ENCODE measurements at places on chromosomes 11 and 22.
A peak's percentile ranks its signal among the peaks of the same experiment; 100 is the strongest.

GRCh38 chr22:50259302-50259701 lies 2.2 kb downstream of the MAPK12 start:
- DNase-seq: no peak

DNA sequence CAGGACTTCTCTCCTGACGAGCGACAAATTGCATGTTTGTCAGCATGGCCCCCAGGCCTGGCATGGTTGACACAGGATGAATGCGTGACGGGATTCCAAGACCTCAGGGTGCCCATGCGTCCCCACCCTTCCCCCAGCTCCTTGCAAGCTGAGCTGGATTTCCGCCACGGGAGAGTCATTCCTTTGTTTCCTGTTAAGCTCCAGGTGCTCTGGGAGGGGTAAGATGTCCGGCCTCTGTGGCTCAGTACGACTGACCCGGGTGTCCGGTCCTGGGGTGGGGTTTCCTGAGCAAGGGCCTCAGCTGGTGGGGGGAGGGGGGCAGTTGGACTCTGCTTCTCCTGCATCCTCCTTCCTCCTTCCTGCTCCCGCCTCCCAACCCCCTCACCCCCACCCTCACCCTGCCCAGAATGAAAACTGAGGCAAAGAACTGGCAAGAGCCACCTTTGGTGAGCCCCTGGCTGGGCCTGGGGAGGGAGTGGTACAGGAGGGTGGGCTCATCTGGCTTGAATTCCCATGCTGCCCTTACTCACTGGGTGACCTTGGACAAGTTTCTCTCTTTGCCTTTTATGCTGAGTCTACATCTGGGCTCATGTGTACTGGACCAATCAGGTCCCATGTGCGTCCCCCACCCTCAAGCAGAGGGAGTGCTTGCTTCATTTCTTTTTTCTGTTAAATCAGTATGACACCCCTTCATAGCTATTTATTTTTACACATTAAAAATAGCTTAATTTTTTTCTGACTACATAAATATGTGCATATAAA lies 2.5 kb downstream of the CDC42EP2 start:
- DNase-seq: no peak

GRCh38 chr11:102874852-102875251 lies at the start of gene MMP12:
Gene MMP12 (minus strand): TSS chr11:102874982. CDS start chr11:102874937, 45 bp downstream.
- DNase-seq: no peak

- DNase-seq: no peak
Observed at GRCh38 chr11:38304926-38305325, 1706.9 kb upstream of the RAG2 start.

DNA sequence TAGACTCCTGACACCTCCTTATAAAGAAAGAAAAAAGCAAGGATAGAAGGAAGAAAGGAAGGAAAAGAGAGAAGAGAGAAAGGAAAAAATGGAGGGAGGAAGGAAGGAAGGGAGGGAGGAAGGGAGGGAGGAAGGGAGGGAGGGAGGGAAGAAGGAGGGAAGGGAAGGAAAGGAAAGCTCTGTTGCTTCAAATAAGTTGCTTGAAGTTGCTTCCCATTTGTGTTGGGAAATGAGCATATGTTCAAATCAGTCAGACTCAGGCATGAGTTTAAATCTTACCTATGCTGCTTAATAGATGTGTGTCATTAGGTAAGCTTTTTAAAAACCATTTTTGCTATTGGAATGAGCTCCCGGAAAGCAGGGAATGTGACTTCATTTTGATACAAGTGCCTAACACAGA lies 6.6 kb upstream of the GAS2 start:
- no peak for DNase-seq

DNA sequence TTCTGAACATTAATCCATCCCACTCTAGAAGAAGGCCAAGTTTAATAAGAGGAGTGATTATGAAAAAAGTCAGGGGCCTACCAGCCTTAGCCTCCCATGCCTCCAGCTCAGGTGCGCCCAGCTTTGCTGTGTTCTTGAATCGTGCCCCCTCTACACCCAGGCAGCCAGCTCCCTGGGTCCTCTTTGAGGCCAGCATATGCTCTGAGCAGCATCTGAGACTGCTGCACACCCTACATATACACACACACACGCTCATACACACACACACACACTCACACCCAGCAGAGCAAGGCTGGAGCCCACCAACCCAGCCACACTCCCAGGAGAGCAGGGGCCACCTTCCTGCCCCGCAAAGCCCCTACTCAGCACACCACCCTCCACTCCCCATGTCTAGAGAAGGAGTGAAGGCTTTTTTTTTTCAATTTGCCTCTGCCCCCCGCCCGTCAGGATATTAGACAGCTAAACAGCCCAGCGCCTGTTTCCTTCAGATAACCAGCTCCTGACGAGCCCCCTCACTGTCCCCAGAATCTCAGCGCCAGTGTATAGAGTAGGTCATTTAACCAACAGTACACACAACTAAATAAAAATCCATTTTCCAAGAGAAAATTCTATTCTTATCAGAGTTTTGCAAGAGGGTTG lies 121.6 kb downstream of the BUD13 start:
- DNase-seq: no peak

DNA sequence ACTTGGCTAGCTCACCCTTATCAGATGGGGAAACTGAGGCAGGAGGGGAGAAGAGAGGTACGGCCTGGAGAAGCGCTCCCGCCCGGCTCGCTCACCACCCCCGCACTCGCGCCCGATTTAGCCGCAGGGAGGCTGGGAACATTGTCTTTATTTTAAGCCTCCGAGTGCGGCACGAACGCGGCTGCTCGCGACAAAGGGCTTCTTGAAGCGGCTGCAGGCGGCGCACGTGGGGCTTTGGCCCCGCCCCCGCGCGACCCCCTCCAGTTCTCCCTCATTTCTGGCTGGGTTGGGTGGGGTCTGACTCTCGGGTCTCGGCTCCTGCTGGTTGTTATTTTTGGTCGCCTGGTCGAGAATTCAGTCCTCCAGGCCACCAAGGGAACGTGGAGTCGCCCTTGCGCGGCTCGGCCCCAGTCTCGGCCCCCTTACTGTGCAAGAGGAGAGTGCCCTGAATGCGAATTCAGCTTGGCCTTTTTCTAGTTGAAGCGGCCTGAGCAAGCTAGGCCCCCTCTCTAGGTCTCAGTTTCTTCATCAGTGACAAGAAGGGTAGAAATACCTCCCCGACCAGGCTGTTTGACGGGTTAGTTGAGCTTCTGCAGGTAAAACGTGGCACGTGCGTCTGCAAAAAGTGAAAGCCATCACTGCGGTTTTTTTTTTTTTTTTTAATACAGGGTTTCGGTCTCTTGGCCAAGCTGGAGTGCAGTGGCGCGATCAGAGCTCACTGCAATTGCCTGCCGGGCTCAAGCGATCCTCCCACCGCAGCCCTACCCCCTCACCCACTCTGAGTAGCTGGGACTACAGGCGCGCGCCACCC lies 2.6 kb upstream of the CHRM1 start:
- DNase-seq: no peak

GRCh38 chr11:129323896-129324502 lies 51.6 kb upstream of the BARX2 start:
- DNase-seq: no peak

DNA sequence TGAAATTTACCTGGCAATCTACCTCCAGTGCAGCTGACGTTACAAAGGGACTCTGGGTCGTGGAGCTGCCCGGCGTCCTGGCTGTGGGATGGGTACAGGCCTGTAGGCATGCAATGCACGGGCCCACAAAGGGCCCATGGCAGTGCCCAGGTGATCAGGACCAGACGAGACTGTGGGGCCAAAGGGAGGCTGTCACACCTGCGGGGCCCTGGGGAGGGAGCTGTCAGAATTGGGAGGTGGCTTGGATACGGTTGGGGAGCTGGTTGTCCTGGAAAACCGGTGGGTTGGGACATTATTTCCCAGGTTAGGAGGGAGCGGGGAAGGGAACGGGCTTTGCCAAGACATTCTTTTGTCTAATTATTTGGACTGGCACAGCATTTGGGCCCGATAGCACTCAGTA lies 958.5 kb downstream of the BRD1 start:
- DNase-seq: no peak

DNA sequence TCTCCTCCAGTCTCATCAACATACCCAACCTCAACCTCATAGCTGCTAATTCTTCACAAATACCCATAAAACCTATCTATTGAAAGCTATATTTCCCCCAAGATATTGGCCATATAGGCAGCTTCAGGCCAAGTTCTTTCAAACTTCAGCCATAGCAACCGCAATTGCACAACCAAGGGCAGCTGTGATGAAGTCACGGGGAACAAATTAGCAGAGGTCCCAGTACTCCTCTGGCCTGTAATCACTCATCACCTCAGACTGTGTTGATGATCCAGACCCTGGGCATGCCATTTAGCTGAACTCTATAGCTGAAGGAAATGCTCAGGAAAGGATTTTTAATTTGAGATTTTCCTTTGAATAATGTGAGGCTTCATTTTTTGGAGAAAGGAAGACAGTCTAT lies 84.1 kb downstream of the SLC1A2 start:
- DNase-seq: no peak

DNA sequence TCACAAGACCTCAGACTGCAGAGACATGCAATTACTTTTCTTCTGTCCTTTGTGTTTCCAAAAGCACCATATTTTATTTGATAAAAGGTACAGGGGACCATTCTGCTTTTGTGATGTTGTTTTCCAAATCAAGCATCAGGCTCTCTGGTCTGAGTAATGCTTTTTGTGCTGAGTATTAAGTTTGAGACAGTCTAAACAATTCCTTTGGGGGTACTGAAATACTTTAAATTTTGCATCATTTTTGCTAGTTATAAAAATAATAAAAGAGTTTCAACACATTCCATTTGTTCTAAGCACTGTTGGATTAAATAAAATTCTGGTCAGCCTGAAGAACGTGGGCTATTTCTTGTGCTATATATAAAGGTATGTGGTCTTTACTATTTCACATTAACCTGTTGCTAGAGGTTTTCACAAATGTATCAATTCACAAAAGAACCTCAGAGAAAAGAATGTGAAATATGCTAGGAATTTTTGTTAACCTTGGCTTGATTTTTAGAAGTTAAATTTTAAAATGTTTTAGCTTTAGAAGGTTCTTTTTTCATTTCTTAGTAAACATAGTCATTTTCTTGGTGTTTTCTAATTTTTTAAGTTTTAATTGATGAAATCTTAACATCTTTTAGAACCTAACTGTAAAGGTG lies 61.6 kb downstream of the C22orf31 start:
- no peak for DNase-seq

GRCh38 chr11:14323118-14323676 lies 35.8 kb downstream of the RRAS2 start:
- no peak for DNase-seq

DNA sequence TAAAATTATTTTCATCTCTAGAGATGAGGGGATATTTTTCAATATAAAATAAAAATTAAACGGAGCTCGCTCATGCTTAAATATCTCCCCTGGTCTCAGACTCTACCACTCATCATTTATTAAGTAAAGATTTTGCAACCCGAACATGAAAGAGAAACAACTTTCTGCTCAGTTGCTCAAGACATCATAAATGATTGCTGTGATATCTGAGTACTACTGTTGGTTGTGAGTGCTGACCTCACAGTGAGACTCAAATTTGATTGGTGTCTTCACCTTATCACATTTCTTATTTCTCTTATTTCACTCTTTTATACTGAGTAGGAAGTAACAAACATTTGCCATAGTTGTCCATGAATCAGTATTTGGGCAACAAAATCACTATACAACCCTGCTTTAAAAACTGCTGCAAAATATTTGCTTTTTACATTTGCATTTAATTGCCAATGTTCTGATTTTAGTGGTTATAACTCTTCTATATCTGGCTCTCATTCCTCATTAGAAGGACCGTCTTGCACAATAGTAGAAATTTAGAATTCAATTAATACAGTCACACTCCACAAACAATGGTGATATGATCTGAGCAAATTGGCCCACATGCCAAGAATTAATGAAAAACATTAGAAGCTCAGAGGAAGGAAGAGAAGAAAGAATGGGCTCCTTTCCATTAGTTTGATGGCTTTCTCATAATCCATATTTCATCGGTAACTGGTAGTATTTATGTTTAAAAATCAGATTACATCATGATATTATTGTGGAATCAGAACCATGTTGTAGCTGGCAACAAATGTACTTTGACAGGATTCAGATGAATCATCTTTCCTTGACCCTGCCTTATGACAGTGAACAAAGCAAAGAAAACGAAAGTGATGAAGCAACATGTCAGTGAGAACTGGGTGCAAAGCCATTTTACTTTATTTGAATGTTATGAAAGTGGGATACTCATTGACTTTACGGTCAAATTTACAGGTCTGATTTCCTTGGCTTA lies 973.6 kb upstream of the TENM4 start:
- no peak for DNase-seq

GRCh38 chr11:70270877-70271648 lies 573 bp downstream of the PPFIA1 start:
- no peak for DNase-seq

- no peak for DNase-seq
Observed at GRCh38 chr22:44472598-44472997, 25.4 kb downstream of the RTL6 start.

- peak; percentile 50 for DNase-seq
Observed at GRCh38 chr11:129992161-129992944, 10.3 kb downstream of the PRDM10 start.

All from iPS DF 6.9 (cell line).